ENCODE measurements at places on chromosomes 4 and X.

DNA sequence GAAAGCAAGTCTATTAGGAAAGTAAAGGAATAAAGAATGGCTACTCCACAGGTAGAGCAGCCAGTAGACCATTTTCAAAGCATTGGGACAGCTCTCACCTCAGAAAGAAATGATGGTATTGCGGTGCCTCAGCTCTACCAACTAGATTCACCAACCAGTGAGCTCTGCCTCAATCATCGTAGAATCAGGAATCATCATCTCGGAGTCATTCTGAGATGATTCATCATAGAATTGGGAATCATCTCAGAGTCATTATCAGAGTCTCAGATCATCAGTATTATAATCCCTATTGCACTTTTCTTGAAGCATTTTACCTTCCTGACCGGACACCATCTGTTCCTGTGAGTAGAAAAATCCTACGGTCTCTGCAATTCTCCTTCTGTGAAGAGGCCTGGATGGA lies 17.5 kb upstream of the SAT1 start:
- DNase-seq, result no peak

GRCh38 chrX:133190877-133191738 lies 27.0 kb downstream of the TFDP3 start:
- DNase-seq, result no peak

GRCh38 chr4:125481334-125482045 lies 166.7 kb downstream of the FAT4 start:
- DNase-seq, result no peak

- DNase-seq, result no peak
Observed at GRCh38 chr4:174626342-174627008, 104.2 kb upstream of the HPGD start.

DNA sequence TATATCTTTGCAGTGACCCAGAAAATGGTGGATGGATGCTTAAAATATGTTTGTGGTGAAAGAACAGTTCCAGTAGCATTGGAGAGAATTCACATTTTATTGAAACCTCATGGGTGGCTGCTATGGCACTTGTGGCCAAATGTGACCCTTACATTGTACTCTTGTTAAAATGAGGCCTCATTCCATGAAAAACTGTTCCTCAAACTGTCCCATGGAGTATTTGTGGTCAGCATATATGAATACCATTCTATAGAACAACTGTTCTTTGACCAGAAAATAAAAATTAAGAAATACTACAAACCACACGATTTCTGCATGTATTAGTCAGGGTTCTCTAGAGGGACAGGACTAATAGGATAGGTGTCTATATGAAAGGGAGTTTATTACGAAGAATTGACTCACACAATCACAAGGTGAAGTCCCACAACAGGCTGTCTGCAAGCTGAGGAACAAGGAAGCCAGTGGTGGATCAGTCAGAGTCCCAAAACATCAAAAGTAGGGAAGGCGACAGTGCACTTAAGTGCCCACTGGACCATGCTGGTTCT lies 35.1 kb downstream of the GEMIN8 start:
- no peak for DNase-seq

DNA sequence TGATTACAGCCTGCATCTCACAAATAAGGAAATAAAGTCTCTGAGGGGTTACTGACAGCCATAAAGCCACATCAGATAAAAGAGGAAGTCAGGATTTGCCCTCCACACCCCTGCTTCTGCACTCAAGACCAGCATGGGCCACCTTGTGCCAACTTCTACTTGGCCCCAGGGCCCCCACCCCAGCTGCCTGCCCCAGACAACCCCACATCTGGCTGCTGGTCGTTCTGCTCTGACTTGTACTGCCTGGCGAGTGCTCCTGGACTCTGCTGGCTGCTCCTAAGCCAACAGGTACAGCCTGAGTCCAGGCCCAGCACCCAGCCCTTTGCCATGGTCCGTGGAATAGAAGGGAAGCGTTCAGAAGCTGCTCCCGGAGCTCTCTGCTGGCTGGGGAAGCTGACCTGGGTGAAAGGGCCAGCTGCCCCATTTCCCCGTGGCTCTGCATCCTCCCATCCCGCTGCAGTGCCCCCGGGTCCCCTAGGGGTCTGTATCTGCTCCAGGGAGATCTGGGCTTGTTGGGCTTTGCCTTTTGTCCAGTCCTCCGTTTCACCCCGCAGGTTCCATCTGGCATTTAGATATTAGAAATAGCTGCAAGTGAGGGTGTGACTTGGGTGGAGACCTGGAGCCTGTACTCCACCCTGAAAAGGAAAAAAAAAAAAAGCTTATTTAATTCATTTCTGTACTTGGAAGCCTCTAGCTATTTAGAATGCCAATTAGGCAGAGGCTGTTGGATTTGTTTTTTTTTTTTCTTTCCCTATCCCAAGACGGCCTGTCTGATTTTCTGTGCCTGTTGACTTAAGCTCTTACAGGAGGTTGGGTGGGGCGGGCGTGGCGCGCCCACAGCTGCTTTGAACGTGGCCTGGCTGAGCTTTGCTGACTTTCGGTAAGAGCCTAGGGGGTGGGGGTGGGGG lies 194.7 kb downstream of the PTTG2 start:
- no peak for DNase-seq

Measured in thymus (tissue), 14 donors.